ENCODE measurements at places on chromosomes 2 and 18.

GRCh38 chr2:188410504-188411235, 119.0 kb downstream of the GULP1 start:
- DNase-seq: peak; percentile 20

DNA sequence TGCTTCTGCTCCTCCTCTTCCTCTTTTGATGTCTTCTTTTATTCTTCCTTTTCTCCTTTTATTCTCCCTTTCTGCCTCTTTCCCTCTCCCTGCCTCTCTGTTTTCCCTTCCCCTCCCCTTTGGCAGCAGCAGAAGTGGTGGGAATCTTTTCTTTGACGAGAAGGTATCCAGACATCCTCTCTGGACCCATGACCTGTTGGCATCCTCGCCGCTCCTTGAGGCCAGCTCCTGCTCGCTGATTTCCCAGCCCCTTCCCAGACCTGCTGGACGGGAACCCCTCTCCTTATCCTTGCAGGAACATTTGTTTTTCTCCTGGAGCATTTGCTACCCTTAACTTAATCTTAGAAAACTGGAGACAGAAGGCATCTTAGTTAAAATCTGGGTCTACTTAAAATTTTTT, 130.5 kb downstream of the LPIN1 start:
- no peak for DNase-seq

GRCh38 chr2:8465560-8465959, 216.3 kb upstream of the ID2 start:
- no peak for DNase-seq

- DNase-seq: no peak
These were observed 44.3 kb upstream of the CAB39 start for GRCh38 chr2:230668184-230668938.

- no peak for DNase-seq
These were observed 303.7 kb downstream of the PTGR3 start for GRCh38 chr18:74905247-74905646.

GRCh38 chr2:232491139-232491780, 3.6 kb upstream of the ECEL1 start:
- no peak for DNase-seq

- no peak for DNase-seq
These were observed 96.9 kb downstream of the TANC1 start for GRCh38 chr2:159065313-159065712.

DNA sequence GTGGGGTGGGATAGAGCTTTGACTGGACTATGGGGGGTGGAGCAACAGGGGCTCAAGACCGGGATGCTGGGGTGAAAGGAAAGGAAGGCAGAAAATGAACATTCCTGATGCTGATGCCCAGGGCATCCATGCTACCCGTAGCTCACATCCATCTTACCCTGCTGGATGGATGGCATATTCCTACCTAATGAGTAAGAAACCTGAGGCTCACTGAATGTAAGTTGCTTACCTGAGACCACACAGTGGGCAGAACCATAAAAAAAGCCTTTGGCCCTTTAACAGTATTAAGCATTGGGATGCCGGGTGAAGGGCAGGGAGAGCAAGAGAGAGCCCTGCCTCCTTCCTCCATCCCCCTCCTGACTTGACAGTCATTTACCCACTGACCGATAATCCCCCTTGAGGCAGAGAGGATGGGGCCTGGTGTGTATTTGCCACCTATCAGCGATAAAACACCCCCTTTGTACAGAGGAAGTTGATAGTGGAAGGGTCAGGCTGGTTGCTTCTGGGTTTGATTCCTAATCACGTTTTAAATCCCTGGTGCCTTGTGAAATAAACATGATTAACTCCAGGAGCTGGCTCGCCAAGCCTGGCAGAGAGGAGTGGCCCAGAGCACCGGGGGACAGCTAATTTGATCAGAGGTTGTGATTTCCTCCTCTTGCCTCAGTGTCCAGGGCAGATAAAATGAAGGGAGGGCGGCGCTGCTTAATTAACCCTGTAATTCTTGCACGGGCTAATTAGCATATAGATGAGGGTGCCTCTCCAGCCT, 105.9 kb upstream of the HS6ST1 start:
- DNase-seq: no peak

GRCh38 chr18:7414459-7414858, 152.7 kb upstream of the PTPRM start:
- DNase-seq: no peak

GRCh38 chr2:137173463-137173862, 408.1 kb downstream of the THSD7B start:
- peak; percentile 93 for DNase-seq

DNA sequence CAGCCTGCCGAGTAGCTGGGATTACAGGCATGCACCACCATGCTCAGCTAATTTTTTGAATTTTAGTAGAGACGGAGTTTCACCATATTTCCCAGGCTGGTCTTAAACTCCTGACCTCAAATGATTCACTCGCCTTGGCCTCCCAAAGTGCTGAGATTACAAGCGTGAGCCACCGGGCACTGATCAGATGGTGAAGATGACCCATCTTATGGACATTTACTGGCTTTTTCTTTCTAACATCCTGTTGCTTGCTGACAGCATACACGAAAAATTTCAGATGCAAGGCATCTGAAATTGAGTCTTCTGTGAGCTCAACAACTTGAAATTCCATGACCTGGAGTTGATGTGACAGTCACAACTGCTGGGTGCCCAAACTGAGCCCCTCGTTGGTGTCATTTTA, 859.5 kb upstream of the CNTNAP5 start:
- DNase-seq: no peak

GRCh38 chr2:201172279-201172678, 10.7 kb upstream of the CASP10 start:
- DNase-seq: no peak

DNA sequence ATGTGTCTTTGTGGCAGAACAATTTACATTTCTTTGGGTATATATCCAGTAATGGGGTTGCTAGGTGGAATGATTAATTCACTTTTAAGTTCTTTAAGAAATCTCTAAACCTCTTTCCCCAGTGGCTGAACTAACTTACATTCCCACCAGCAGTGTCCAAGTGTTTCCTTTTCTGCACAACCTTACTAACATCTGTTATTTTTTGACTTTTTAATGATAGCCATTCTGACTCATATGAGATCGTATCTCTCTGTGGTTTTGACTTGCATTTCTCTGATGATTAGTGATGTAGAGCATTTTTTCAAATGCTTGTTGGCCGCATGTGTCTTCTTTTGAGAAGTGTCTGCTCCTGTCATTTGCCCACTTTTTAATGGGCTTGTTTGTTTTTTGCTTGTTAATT, 43.1 kb upstream of the PTH2R start:
- DNase-seq: peak; percentile 45

DNA sequence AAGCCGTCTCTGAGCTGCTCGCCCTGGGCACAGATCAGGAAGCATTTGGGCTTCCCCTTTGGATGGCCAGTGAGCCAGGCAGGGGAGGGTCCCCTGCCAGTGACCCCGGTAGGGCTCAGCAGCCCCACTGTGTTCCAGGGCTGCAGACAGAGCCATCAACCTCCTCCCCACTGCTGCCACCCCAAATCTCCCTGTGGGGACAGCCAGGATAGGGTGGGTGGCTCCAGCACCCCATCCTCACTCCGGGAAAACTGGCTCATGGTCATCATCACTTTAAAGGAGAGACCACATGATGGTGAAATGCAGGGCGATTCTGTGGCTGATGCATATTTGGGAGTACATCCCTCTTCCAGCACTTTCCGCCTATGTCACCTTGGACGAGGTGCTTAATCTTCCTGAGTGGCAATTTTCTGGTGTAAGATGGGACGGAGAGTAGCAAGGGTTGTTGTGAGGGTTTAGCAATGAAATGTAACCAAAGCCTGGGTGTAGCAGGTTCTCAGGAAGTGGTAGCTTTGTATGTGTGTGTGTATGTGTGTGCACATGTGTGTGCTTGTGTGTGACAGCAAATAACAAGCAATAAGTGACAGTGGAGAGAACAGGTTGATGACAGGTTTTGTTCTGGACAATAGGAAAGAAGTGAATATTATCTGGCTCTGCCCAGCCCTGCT, 61.8 kb downstream of the ACAA2 start:
- DNase-seq: no peak

DNA sequence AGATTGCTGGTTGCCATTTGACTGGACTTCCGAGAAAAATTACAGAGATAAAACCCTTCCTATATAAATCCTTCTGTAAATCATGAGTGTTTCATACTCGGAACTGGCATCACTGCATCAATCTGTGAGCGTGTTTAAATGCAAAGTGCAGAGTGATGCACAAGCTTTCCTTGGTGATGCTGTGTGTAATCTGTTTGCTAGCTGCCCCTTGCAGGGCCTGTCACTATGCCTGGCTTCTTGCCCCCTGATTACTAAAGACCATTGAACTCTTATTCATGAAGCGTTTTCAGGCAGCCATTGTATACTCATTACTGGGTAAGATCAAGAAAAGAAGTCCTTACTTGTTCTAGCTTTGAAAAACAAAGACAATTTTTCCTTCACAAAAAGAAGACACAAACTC, 266.9 kb upstream of the FANCL start:
- DNase-seq: no peak

DNA sequence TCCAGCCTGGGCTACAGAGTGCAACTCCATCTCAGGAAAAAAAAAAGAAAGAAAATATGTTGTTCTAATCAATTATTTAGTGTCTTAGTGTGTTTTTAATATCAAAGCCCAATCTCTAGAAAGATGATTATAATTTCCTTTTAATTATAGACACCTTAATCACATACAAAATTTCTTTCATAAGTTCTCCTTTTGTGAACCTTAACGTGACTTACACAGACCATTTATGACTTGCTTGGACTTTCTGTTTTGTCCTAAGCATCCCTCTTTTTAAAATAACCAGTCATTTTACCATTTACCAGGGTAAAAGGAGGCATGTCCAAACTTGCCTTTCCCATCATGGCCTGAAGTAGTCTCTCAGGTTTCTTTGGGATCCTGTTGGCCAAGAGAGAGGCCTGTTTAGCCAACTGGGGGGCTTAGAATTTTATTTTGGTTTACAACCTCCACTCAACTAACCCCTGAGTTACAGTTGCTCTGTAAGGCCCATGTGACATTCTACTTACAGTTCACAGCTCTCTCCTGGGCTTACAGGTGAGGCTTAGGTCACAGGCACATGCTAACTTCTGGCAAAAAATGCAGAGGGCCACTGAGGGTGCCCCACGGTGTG, 23.9 kb upstream of the GPR155 start:
- no peak for DNase-seq

GRCh38 chr2:54597153-54597848, 126.2 kb upstream of the EML6 start:
- DNase-seq: no peak

GRCh38 chr2:46460241-46460921, 19.0 kb upstream of the TMEM247 start:
- no peak for DNase-seq

GRCh38 chr2:241770185-241770935, 6.3 kb upstream of the GAL3ST2 start:
- no peak for DNase-seq

DNA sequence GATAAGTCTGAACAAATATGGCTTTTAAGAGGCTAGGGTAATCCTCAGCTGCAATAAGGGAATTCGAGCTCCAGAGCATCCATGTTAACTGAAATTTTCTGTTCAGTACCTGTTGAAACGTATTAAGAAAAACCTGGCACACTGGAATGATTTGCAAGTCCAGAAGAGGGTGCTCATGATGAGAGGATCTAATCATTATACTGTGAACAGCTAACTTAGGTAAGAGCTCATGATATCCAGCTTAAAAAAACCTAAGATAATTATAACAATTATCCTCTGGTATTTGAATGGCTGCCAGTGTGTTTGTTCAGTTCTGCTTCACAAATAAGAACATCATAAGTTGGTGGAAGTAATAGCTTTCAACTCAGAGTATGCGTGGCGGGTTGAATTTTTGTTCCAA, 1118.3 kb upstream of the DDX18 start:
- DNase-seq: no peak

GRCh38 chr2:175999283-175999819, 2.7 kb downstream of the LNPK start:
- no peak for DNase-seq

DNA sequence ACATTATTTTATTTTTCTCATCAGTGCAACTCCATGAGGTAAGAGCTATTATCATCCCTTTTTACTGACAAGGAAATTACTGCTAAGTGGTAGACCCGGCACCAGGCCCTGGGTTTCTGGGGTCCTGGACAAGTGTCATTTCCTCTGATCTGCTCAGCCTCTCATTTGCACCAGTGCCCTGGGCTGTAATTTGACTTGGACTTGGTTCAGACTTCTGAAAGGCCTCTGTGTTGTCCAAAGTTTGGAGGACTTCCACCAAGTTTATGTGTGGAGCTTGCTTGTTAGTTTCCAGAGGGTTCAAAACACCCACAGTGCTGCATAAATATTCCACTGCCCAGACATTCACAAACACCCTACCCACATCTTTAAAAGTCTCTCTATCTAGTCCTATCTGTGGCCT, 44.0 kb upstream of the PPP1CB start:
- no peak for DNase-seq

DNA sequence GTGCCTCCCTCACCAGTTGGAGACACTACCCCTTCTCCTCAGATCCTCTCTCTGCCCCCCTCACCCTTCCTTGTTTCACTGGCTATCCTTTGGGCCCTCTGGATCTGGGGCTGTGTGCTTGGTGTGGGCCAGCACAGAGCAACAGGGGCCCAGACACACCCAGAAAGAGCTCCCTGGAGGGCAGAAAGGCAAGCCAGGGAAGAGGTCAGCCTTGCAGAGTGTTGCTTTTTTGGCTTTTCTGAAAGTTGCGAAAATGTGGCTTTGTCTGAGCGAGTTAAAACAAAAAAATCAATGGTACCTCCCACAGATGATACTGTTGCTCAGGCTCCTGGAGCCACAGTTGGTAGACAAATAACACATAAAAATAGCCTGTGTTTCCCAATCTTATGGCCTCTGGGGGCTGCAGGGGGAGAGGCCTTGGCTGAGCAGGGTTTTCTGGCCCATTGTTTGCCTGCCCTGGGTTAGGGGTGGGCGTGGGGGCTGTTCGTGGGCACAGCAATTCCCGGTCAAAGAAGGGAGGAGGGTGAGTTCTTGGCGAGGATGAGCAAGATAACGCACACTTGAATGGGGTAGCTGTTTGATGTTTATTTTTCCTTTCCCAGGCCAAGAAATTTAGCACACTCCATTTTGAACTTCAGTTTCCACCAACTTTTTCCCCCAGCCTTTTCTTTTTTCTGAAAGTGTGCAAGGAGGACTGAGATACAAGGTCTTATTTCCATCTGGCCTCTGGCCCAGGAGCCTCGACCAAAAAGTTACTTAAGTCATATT, 167.0 kb upstream of the HAAO start:
- no peak for DNase-seq

DNA sequence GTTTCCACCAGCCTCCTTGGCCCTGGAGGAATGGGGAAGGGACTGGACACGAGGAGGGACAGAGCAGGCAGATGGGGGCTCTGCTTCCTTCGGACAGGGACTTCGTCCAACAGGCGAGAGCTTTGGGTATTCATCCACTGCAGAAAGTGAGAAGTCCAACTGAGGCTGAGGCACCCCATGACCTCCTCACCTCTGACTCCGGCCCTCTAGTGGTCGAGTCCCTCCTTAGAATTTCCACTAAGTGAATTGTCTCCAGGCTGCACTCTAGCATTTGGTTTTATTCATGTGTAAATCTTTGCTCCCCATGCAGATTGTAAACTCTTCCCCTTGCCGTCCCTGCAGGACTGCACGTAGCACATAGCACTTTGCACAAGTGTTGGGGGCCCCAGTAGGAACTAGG, 75.6 kb downstream of the TMEM247 start:
- DNase-seq: no peak

- no peak for DNase-seq
These were observed 145.5 kb downstream of the GALNT14 start for GRCh38 chr2:30992781-30993180.
